ENCODE measurements at places on chromosomes 1 and 21.

DNA sequence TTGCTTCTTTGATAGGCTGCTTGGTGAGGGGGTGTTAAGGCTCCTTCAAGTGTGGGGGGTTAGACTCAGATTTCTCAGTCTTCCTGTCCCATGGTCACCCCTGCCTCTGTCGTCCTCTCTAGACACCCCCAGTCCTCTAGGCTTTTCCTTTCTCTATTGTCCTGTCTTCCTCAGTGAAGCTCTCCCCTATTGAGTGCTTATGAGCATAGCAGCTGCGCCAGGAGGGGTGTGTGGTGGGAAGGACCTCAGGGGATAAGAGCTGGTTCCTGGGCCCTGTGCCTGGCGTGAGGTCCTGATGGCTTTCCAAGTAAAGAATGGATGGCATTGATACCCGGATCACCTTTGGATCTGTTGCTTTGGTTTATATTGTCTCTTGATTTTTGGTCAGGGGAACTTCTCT is 69.1 kb downstream of the DIP2A start:
- H3K27ac ChIP-seq = no peak overlapping the region
- no peak overlapping the region for H3K4me3 ChIP-seq
- no peak for DNase-seq
- H3K4me1 ChIP-seq = no peaks in the 10 kb centered on the region

DNA sequence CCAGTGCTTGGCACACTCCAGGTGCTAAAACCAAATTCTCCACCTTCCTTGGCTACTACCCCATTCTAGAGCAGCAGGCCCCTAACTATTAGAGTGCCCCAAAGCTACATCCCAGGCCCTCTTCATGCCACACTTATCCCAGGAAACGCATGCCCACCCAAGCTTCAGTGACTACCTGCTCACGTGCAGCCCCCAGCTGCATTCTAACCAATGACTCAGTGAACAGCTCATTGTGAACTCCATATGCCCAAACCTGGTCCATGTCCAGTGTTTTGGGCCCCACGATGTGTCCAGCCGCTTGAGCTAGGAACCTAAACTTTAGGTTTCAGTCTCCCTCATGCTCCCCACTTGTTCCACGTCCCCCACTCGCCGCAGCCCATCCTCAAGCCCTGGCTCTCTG is 41.5 kb downstream of the NKAIN1 start:
- no peak overlapping the region for H3K27ac ChIP-seq
- no peaks in the 10 kb centered on the region for H3K36me3 ChIP-seq
- H3K4me1 ChIP-seq = no peaks in the 10 kb centered on the region
- no peaks in the 10 kb centered on the region for H3K27me3 ChIP-seq
- no peak for DNase-seq

GRCh38 chr1:23777979-23778814 is at the start of gene PITHD1:
PITHD1 (plus strand) TSS chr1:23778418; CDS start chr1:23778516, 98 bp downstream.
- peak within 1 kb of the TSS; percentile 94 for H3K27ac ChIP-seq
- no peaks in the 10 kb centered on the region for H3K27me3 ChIP-seq
- DNase-seq = peak; percentile 74
- H3K4me1 ChIP-seq = peaks cover 3% of the 10 kb centered on the region

DNA sequence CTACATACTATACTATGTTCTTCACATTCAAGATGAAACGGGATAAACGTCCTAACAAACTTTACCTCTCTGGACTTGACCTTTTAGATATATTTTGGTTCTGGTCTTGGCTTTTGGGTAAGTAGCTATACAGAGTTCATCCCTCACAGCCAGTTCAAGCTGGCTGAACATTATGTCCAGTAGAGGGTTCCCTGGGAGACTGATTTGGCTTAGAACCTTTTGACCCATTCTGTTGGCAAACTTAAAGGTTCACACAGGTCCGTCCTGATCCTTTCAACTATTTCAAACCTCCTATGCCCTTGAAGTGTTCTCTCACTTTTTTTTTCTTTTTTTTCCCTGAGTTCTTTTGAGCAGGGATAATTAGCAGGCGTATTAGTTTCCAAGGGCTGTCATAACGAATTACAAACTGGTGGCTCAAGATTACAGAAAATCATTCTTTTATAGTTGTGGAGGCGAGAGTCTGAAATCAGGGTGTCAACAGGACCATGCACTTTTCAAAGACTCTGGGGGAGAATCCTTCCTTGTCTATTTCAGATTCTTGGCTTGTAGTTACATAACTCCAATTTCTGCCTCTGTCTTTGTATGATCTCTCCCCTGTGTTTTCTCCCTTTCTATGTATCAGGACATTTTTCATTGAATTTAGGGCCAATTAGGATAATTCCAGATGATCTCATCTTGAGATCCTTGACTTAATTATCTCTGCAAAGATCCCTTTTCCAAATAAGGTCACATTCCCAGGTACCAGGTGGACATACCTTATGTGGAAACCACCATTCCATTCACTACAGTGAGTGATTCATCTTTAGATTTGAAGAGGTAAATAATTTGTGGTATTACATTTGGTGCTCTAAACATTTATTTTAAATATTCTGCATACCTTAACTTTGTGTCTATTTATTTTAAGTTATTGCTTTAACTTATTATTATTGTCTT is 257.4 kb upstream of the USP25 start:
- no peaks in the 10 kb centered on the region for H3K36me3 ChIP-seq
- no peak overlapping the region for H3K27ac ChIP-seq
- no peaks in the 10 kb centered on the region for H3K27me3 ChIP-seq
- DNase-seq = no peak
- no peaks in the 10 kb centered on the region for H3K4me1 ChIP-seq

DNA sequence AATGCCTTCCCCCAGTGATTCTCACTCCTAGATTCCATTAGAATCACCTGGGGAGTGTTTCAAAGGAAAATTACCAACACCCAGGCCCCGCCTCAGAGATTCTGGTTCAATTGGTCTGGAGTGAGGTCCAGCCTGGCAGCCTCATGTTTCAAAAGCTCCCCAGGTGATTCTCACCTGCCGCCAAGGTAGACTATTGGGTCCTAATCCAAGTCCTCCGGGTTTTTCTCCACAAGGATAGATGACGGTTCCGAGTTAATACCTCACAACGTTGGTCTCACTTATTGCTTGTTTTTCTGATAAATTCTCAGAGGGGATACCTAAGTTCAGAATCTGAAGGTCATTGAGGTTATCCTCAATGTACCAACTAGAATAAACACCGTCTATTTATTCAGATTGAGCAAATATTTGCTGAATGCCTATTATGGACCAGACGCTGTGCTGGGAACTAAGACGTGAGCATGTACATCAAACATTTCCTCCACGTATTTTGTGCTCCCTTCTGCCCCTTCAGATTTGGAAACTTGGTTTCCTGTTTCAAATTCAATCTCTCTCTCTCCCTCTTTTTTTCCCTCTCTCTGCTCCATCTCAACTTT is 97.5 kb downstream of the SEC16B start:
- DNase-seq = no peak
- H3K36me3 ChIP-seq = no peaks in the 10 kb centered on the region
- H3K4me3 ChIP-seq = no peak overlapping the region
- H3K4me1 ChIP-seq = no peaks in the 10 kb centered on the region
- no peaks in the 10 kb centered on the region for H3K27me3 ChIP-seq
- H3K27ac ChIP-seq = no peak overlapping the region

DNA sequence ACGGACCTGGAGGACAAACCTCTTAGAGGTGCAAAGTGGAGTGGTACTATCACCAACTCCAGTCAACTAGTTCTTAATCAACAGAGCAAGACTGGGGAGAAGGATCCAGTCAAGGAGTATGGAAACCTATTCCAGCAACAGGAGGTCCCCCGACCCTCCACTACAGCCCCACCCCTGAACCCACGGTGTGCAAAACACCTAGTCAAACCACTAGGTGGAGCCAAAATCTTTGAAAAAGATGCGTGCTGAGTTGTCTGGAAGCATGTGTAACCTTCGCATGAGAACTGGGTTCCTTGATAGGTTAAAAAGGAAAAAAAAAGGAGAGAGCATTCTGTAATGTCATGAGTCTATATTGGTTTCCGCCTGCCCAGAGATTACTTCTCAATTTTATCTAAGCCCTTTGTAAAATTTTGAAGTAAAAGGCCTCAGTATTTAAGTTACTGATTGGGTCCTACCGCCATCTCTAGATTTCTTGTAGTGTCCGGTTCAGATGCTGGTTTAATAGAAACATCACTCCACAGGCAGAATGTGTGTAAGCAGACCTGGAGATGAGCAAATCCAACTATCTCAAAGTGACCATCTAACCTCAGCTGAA is 81.9 kb upstream of the HAO2 start:
- H3K27me3 ChIP-seq = no peaks in the 10 kb centered on the region
- no peaks in the 10 kb centered on the region for H3K36me3 ChIP-seq
- no peak overlapping the region for H3K4me3 ChIP-seq
- H3K27ac ChIP-seq = no peak overlapping the region

GRCh38 chr21:36591326-36591970 is 107.5 kb upstream of the SIM2 start:
- H3K4me3 ChIP-seq = no peak overlapping the region
- H3K27me3 ChIP-seq = no peaks in the 10 kb centered on the region
- no peak for DNase-seq
- H3K4me1 ChIP-seq = no peaks in the 10 kb centered on the region
- H3K27ac ChIP-seq = no peak overlapping the region
- H3K36me3 ChIP-seq = no peaks in the 10 kb centered on the region

DNA sequence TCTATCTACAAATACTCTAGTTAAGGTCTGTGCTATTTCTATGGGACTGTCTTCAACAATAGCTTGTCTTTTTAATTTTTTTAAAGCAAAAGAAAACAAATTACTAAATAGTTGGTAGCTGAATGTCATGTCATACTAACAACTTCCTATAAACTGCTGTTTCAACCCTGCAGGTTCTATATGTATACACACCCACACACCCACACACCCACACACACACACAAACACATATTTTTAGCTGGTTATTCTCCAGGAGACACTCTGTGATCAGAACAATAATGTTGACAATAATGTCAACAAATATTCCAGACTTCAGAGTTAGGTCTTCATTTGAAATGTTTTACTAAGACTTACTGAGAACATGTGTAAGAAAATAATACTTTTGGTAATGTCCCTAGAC is 66.7 kb downstream of the AK5 start:
- H3K27me3 ChIP-seq = no peaks in the 10 kb centered on the region
- H3K36me3 ChIP-seq = no peaks in the 10 kb centered on the region
- no peaks in the 10 kb centered on the region for H3K4me1 ChIP-seq

DNA sequence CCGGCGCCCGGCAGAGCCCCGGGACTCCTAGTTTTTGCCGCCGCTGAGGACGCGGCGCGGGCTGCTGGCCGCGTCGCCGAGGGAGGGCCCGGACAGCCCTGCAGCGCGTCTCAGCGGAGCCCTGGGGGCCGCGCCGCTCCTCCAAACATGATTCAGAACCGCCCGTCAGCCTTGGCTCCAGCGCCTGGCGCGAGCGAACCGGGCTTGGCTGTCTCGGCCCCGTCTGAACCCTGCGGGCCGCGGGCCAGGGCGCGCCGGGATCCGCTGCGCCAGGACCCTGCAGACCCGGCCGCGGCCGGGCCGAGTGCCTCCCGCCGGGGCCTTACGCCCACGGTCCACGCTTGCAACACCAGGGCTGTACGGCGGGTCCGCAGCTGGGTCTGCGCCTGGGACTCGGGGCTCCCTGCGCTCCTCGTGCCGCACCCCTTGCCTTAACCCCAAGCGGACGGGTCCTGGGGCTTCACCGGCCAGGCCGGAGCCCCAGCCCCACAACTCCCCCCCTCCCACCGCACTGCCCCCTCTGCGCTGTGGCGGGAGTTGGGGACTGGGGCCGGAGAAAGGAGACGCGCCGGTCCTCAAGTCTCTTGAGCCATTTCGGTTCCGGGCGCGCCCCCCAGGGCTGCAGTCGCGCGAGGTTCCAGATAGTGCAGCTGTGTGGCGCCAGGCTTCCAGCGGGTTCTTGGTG is 48.4 kb upstream of the CD34 start:
- peaks cover 12% of the 10 kb centered on the region for H3K4me1 ChIP-seq
- H3K36me3 ChIP-seq = no peaks in the 10 kb centered on the region
- peak; percentile 67 for DNase-seq
- peak overlapping the region; percentile 73 for H3K27ac ChIP-seq

DNA sequence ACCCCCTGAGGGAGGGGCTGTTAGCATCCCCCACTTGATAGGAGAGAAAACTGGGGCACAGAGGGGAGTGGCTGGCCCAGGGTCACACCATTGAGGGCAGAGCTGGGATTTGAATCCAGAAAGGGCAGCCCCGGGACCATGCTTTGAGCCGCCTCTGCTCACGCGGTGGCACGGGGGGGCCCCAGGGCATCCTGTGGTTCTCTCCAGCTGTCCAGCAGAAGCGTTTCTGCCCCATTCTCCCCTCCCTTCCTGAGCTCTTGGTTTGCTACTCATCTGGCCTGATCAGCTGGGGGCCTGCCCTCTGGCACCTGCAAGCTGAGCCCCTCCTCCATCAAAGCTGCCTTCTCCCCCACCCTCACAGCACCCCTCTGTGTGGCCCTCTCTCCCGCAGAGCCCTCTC is 37.5 kb downstream of the FBXO2 start:
- H3K27me3 ChIP-seq = no peaks in the 10 kb centered on the region
- no peak overlapping the region for H3K4me3 ChIP-seq
- H3K27ac ChIP-seq = no peak overlapping the region
- no peaks in the 10 kb centered on the region for H3K4me1 ChIP-seq
- no peak for DNase-seq

- H3K27me3 ChIP-seq = no peaks in the 10 kb centered on the region
- no peak for DNase-seq
- no peak overlapping the region for H3K4me3 ChIP-seq
- H3K4me1 ChIP-seq = no peaks in the 10 kb centered on the region
- peak overlapping the region; percentile 58 for H3K27ac ChIP-seq
Observed at GRCh38 chr1:186620566-186621350, 59.5 kb downstream of the PTGS2 start.

GRCh38 chr21:29243188-29243587 is 55.5 kb upstream of the BACH1 start:
- no peak for DNase-seq
- H3K27ac ChIP-seq = no peak overlapping the region
- no peaks in the 10 kb centered on the region for H3K4me1 ChIP-seq
- H3K27me3 ChIP-seq = no peaks in the 10 kb centered on the region

DNA sequence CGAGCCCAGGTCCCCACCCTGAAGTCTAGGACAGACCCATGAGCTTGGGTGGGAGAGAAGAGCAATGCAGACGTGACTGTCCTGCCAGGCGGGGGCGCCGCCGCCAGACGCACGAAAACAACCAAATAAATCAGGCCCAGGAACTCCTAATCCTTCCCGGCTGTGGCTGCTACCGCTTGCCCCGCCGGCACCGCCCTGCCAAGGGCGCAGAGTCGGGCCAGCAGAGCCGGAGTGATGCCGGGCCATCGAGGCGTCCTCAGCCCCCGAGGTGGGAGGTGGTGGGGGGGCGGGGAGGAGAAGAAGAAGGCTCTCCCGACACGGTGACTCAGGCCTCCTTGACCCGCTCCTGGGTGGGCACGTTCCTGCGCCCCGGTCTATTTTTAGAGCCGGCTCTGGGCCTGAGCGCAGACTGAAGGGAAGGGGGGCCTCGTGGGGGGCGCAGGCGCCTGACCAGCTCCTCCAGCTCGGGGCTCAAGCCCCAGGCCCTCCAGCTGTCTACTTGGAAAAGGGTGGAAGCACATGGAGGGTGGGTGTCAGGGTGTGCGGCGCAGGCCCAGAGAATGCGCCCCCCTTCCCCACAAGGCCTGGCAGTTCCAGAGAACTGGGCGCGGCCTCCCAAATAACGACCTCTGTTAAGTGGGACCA is 10.7 kb upstream of the COL16A1 start:
- H3K27me3 ChIP-seq = no peaks in the 10 kb centered on the region
- peak; percentile 47 for DNase-seq
- no peaks in the 10 kb centered on the region for H3K4me1 ChIP-seq
- H3K36me3 ChIP-seq = no peaks in the 10 kb centered on the region
- peak overlapping the region; percentile 82 for H3K27ac ChIP-seq
